GM18507 (cell line): ENCODE measurements at places on chromosomes 3 and 15.

GRCh38 chr3:52829906-52830463 is 487 bp downstream of the ITIH4 start:
- no peak for DNase-seq

DNA sequence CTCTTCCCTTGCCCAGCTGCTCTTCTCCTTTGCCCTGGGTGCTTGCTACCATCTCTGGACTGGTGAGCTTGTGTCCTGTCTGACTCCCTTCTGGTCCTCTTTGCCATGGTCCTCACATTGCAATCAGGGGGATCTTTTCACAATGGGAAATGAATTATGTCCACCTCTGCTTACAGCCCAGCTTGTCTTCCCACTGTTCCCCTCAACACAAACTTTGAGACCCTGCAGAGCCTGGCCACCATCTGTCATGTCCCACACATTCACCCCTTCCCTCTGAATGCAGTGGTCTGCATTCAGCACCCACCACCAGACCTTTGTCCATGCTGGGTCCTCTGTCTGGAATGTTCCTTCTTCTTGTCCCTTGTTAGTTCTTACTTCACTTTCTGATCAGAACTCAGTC is 100.5 kb downstream of the ABHD5 start:
- DNase-seq: no peak

DNA sequence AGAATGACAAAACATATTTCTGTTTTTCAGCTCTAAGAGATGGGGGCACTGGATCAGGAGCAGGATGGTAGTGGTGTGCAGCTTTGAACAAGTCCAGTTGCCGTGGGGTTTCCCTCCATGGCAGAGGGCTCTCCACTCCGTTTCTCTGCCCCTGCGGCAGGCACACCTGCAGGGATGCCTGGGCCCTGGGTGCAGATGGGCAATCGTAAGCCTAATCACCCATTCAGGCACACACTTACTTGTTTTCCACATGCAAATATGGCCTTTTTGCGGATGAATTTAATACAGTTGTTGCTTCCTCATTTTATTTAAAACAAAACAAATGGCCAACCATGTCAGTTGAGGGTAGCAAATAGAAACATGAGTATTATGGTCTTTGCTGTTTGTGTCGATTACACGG is 85.1 kb downstream of the LPP start:
- DNase-seq: no peak

GRCh38 chr3:6216135-6217026 is 644.5 kb upstream of the GRM7 start:
- DNase-seq: no peak

DNA sequence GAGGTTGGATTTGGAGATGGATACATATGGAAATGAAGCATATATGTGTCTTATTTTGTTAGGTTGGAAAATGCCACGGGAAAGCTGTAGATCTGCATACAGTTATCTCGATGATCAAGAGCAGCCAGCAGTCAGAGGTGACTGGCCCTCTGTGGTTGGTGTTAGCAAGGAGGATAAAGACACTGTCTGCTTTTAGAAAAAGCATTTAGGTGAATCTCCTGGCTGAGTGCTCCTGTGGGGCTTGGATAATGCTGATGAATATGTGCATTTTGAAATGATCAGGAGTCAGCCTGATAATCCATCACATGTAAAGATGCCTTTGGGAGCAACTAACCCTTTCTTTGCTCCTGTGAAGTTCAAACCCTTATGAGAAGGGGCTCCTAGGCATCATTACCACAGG is 24.9 kb upstream of the GLCE start:
- DNase-seq: no peak

DNA sequence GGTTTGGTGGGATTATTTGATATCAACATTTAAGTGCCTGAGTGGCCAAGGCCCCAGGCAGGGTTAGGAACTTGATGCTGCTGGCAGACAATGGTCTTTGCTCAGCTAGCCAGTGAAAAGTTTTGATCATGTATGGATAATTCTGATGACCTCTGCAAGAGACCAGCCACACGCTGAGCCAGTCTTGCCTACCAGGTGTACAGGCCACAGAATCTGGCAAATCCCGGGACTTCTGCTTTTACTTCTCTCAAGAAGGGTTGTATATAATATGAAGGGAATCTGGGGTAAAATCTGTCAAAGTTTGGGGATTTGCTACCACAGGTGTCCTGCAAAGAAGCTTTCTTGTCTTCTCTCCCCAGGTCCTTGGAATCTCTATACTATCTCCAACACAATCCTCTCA is 331.4 kb upstream of the GOLIM4 start:
- DNase-seq: no peak

- DNase-seq: no peak
Measured at GRCh38 chr15:41870689-41871081, 23.2 kb downstream of the SPTBN5 start.

- no peak for DNase-seq
Measured at GRCh38 chr15:50250760-50251394, 14.6 kb downstream of the HDC start.

DNA sequence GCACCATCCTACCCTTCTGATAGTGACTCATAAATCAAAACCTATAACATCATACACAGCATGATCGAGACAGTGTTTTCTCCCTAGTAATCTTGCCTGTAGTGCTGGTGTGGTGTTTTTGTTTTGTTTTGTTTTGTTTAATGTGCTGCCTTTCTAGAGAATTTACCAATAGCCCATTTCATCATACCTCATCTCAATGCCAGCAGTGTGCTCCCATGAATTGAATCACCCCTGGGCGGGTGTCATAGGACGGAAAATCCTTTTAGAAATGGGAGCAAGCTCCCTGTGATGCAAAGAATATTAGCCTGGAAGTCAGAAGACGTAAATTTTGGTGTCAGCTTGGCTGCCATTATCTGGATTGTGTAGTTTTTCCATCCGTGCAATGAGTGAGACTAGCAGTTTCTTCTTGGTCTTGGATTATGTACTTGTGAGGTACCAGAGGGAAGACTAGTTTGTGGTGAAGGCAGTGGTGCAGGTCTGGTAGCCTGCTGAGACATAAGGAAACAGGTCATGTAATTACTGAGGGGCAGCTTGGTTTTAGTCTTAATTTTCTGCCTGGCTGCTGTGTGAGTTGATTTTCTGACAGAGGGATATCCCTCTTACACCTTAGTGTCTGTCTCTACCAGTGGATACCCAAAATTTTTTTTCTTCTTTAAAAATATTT is 29.9 kb downstream of the IGSF10 start:
- DNase-seq: no peak

- no peak for DNase-seq
Measured at GRCh38 chr3:50658416-50658815, 16.3 kb upstream of the DOCK3 start.

GRCh38 chr15:69612112-69612511 is 159.5 kb downstream of the RPLP1 start:
- DNase-seq: no peak

- no peak for DNase-seq
Measured at GRCh38 chr3:182508919-182509711, 284.2 kb upstream of the ATP11B start.

GRCh38 chr3:102715030-102715697 is 280.3 kb downstream of the ZPLD1 start:
- peak; percentile 11 for DNase-seq

GRCh38 chr3:163664466-163664865 is 1413.8 kb downstream of the SI start:
- no peak for DNase-seq

- DNase-seq: no peak
Measured at GRCh38 chr3:63910001-63910400, 2.2 kb downstream of the SCAANT1 start.

GRCh38 chr3:75220932-75221331 is 443.2 kb upstream of the FRG2C start:
- no peak for DNase-seq

DNA sequence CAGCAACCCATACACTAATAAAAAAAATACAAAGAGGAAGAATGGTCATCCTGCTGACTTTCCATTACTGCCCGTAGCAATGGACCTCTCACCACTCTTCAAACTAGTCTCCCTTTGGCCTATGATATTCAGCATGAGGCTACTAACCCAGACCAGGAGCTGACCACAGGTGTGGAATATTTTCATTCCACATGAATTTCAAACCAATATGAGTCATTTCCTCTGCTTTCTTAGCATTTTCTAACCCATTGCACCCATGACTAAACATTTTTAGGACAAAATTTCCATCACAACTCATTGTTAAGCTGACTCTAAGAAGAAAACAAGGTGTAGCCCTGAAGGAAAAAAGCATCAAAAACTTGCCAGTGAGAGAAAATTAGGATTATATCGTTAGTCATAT is 34.0 kb upstream of the ZPLD1 start:
- DNase-seq: no peak

GRCh38 chr15:52796753-52797520 is 6.8 kb upstream of the ONECUT1 start:
- no peak for DNase-seq

DNA sequence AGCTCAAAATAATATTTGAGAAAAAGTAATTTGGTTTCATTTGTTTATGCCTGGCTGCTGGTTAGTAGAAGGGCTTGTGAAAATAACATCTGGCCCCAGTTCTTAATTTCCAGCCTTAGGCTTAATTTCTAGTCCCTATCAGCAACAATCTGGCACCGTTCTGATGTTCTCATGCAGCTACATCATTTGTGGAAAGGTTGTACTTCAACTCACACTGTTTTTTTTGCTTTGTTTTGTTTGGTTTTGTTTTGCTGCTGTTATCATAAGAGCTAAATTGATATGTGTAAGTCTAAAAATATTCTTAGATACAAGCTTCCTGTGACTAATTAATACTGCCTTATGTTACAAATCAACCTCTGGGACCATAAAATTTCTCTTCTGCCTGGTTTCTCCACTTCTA is 8.9 kb downstream of the CPA3 start:
- DNase-seq: no peak

- no peak for DNase-seq
Measured at GRCh38 chr15:45149060-45149459, 19.3 kb downstream of the DUOX1 start.

- no peak for DNase-seq
Measured at GRCh38 chr3:161263057-161263456, 41.9 kb downstream of the NMD3 start.

DNA sequence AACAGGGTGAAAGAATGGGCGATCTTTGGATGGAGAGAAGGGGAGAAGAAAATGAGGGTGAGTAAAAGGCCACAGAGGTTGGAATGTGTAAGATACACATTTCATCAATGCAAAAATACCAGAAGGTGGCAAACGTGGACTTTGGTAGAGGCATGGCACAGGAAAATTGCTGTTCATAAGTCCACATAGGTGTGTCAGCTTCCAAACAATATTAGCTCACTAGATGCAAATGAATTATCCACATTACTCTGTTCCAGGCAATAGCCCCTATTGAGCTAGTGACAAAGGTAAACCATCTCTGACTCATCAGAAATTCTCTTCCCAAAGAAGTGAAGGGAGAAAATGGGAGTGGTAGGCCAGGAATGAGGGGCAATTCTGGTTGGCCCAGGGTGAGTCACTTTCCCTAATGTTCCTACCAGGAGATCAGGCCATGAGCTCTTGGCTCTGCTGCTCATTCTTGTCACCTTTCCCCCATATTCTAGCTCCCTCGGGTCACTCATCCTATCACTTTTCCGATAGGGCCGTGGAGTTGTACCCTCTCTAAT is 19.9 kb downstream of the ACKR2 start:
- DNase-seq: no peak
